ENCODE measurements at places on chromosomes 5 and 9. TPM values are rescaled to one million over a fixed set of nuclear protein-coding genes. Genes with fewer than 3 reads are reported as not detected.
A peak's percentile ranks its signal among the peaks of the same experiment; 100 is the strongest.

GRCh38 chr5:11396917-11397316, 507.3 kb downstream of the CTNND2 start:
- no peaks in the 10 kb centered on the region for H3K4me1 ChIP-seq
- H3K36me3 ChIP-seq = no peaks in the 10 kb centered on the region
- H3K27ac ChIP-seq = no peak overlapping the region
- H3K4me3 ChIP-seq = no peak overlapping the region
- DNase-seq = no peak

DNA sequence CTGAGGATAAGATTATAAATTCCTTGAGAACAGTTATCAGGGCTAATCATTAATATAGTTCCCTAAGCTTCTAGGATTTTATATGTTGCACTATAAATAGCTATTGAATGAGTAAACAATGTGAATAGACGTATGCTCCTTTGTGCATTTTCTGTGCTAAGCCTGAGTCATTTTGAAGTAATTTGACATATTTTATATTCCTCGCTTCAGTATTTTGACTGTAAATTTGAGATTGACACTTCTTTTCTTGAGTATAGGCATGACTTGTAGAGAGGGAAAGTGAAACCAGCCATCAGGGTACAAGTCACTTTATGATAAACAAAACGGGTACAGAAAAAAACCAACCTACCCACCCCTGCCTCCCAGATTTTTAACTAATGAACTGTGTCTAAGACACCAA, 367.7 kb upstream of the PRR16 start:
- H3K4me3 ChIP-seq = no peak overlapping the region
- no peak overlapping the region for H3K27ac ChIP-seq
- H3K36me3 ChIP-seq = no peaks in the 10 kb centered on the region
- DNase-seq = no peak

DNA sequence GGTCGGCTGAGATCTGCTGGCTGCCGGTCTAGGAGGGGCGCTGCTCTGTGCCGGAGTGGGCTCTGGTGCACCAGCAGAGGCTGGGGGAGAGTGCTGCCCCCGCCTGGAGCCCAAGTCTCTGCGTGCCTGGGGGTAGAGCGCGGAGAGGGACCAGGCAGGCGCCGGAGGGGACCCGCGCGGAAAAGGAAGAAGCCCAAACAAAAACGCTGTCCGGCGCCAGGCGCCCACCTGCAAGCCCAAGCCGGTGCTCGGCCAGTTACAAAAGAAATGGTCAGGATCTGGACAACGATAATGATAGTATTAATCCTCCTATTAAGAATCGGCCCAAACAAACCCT, 571 bp upstream of the S1PR3 start:
- no peak overlapping the region for H3K4me3 ChIP-seq
- DNase-seq = no peak
- H3K4me1 ChIP-seq = peaks cover 19% of the 10 kb centered on the region

ADAMTSL1 gene
- not detected for total RNA-seq

GRCh38 chr5:8176101-8176693, 307.2 kb downstream of the MTRR start:
- H3K27ac ChIP-seq = no peak overlapping the region

TUBB4B gene
- total RNA-seq = 80.4 TPM

TOR2A gene
- 21.9 TPM for total RNA-seq

GABRA6 gene
- not detected for total RNA-seq

GRCh38 chr9:136365775-136366222, 2.3 kb upstream of the DNLZ start:
- H3K27ac ChIP-seq = no peak overlapping the region
- H3K4me1 ChIP-seq = peaks cover 5% of the 10 kb centered on the region
- H3K27me3 ChIP-seq = no peaks in the 10 kb centered on the region
- no peak for DNase-seq

DNA sequence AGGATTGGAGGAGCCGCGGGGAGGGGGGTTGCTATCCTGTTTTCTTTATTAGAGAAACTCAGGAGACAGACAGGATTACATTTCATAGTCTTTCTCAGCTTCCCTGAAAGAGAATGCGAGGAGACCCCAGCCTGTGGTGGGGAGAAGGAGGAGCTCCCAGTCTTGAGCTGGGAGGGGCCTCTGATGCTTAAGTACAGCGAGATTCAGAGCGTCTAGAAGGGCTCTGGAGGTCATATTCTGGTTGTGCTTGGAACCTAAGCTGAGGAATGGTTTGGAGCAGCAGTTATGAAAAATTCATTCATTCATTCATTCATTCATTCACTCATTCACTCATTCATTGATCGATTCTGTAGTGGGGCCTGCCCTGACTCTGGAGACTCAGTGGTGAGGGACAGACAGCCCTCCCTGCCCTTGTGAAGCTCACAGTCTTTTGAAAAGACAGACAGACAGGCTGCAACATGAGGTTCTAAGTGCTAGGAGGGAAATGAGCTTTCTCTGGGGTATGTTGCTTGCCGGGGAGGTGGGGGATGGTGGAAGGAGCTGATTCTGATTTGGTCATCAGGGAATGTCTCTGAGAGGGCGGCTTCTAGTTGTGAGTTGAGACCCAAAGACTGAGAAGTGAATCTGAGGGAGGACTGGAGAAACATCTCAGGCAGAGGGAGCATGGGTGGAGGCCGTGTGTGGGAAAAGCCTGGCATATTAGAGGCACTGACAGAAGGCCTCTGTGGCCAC, 2.5 kb upstream of the SPRY4 start:
- peaks cover 18% of the 10 kb centered on the region for H3K27me3 ChIP-seq
- no peaks in the 10 kb centered on the region for H3K36me3 ChIP-seq
- no peak overlapping the region for H3K27ac ChIP-seq
- no peak overlapping the region for H3K4me3 ChIP-seq

DNA sequence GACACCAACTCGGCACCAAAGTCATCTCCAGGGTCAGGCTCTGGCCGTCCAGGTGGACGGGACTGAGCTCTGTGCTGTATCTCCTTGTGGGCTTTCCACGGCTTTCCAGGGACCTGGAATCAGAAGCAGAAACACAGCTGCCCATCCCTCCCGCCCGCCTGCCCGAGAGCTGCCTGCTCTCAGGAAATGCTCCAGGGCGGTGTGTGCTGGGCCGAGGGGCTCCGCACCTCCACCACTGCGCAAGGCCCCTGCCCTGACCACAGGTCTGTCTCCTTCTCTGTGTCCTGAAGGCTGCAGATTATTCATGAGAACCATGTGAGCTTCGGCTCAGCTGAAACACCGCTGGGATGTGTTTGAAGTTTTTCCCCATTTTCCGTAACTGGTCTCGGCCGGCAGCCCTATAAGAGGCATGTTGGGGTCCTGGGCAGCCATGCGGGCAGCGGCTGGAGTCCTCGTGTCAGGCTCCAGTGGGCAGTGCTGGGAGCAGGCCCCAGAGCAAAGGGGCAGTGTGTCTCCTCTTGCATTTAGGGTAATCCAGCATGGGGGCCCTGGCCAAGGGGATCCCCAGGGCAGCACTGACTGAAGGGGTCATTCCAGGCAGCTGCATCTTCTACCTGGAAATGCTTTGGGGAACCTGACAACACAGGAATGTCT, 22.8 kb downstream of the NKD2 start:
- H3K27ac ChIP-seq = no peak overlapping the region
- H3K27me3 ChIP-seq = no peaks in the 10 kb centered on the region
- DNase-seq = no peak
- no peak overlapping the region for H3K4me3 ChIP-seq
- no peaks in the 10 kb centered on the region for H3K4me1 ChIP-seq

DNA sequence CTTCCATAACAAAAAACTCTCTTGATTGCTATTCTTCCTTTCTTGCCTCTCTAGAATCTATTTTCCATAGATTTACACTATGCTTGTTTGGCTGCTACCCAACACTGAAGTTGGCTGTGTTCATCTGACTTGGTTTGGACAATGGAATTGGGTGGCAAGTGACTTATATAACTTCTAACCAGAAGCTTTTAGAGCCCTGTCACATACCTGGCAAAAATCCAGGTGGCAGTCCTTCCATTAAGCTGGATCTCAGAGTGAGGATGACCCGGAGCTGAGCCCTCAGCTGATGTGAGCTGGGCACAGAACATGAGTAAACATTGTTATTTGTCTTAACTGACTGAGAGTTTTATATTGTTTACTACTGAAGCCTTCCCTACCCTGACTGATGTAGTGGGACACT, 225.7 kb downstream of the TLR4 start:
- H3K27ac ChIP-seq = no peak overlapping the region
- no peaks in the 10 kb centered on the region for H3K36me3 ChIP-seq
- H3K27me3 ChIP-seq = no peaks in the 10 kb centered on the region
- DNase-seq = no peak
- H3K4me3 ChIP-seq = no peak overlapping the region

SH3RF2 gene
- not detected for total RNA-seq

GRCh38 chr5:145984072-145984471, 47.7 kb downstream of the SH3RF2 start:
- DNase-seq = no peak
- no peaks in the 10 kb centered on the region for H3K4me1 ChIP-seq
- no peak overlapping the region for H3K4me3 ChIP-seq
- no peaks in the 10 kb centered on the region for H3K36me3 ChIP-seq

SLC46A2 gene
- total RNA-seq = not detected

ARSI gene
- not detected for total RNA-seq

IFNE gene
- total RNA-seq = not detected

DNA sequence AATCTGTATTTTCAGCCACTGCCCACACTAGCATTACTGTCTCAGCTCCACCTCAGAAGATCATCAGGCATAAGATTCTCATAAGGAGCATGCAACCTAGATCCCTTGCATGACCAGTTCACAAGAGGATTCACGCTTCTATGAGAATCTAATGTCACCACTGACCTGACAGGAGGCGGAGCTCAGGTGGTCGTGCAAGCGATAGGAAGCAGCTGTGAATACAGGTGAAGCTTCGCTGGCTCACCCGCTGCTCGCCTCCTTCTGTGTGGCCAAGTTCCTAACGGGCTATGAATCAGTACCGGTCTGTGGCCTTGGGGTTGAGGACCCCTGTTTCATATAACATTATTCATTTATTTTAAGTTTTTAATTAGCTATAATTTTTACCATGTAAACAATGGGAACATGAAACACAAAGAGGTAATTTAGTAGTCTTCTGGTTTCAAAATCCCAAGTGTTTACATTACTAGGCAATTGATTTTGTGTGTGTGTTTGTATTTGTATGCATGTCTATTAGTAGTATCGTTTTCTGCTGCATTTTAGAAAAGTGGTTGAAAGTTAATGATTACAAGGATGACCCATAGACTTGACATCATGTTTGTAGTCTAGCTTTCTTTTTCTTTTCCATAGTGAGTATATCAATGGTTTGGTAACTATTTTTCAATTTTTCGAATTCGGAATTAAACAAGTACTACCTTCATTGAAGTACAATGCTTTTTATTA, 159.4 kb downstream of the TENT4A start:
- H3K36me3 ChIP-seq = no peaks in the 10 kb centered on the region
- no peak for DNase-seq
- peaks cover 5% of the 10 kb centered on the region for H3K4me1 ChIP-seq
- H3K27me3 ChIP-seq = no peaks in the 10 kb centered on the region
- H3K4me3 ChIP-seq = no peak overlapping the region
- H3K27ac ChIP-seq = no peak overlapping the region

DNA sequence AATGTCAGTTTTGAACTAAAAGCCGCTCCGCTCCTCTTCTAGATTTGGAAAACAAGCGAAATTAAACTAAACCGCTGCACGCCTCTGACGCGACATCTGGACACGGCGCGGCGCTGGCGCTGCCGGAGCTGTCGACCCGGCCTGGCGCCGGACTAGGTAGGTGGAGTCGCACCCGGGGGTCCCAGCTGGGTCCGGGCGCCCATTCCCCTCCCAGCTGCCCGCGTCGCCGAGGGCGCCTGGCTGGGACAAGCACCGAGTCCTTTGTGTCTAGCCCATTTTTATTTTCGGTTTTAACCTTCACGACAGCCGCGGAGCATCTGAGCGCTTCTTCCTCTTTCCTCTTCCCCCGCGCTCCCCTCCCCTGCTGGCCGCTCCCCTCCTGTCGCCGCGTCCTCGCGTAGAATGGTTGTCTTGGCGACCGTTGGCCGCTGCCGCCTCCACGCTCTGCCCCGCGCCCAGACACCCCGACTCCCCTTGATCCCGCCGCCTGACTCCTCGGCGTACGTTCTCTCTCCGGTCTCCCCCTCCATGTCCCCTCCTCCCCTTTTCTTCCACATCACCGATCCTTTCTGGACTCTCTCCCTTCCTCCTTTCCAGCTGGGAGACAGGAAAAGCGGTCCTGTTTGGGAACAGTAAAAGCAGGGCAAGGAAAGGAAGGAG, 545 bp downstream of the CDKN2B-AS1 start:
- DNase-seq = peak; percentile 72
- peak overlapping the region; percentile 37 for H3K27ac ChIP-seq
- H3K4me1 ChIP-seq = peaks cover 8% of the 10 kb centered on the region
- no peaks in the 10 kb centered on the region for H3K36me3 ChIP-seq

DNA sequence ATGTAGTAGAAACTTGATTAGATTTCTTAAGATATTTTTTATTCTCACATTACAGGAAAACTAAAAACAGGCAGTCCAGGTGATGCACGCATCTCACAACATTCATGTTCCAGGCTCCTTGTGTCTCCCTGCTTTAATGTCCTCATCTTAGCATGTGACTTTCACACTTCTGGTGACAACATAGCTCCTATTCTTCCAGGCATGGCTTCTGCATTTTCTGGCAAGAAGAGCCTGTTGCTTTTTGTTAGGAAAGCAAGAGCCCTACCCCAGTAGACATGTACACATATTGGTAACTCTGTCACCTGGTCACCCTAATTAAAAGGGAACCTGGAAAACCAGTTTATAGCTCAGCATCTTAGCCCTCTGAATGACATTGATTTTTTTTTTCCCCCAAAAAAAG, 92.5 kb downstream of the PPIC start:
- H3K4me1 ChIP-seq = no peaks in the 10 kb centered on the region
- no peak overlapping the region for H3K4me3 ChIP-seq
- H3K36me3 ChIP-seq = no peaks in the 10 kb centered on the region
- H3K27ac ChIP-seq = no peak overlapping the region

DNA sequence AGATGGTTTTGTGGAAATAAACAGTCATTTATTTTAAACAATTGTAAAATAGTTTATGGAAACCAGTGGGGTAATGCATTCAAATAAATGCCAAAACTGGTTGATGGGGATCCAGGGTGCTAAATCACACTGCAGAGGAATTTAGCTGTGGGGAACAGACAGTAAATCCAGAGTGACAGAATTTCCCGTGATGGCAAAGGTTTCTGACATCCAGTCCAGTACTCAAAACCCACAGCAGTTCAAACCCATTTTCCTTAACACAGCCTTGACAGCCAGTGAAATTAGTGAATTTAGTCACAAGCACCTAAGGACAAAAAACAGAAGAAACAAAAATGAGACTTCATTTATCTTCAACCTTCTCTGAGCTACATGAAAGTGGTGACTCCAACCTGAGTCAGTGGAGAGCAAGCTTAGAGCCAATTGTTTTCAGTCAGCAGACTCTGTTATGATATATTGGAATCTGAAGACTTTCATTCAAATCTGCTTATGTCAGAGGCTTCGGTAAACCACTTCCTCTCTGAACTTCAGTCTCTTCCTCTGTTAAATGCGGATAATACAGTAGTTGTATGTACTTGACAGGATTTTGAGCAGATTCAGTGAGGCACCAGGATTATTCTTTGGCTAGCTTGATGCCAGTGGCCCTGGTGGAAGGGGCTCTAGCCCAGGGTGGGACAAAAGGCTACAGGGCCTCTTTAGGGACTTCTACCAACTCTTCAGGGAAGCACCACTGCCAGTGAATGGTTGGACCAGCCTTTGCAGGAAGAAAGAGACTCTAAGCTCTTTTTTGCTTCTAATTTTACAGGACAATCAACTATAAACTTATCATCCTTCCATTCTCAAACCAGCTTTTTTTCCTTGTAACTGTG, 185.3 kb downstream of the MAPKAP1 start:
- no peaks in the 10 kb centered on the region for H3K36me3 ChIP-seq
- H3K4me3 ChIP-seq = no peak overlapping the region
- H3K27me3 ChIP-seq = no peaks in the 10 kb centered on the region
- DNase-seq = no peak
- peaks cover 8% of the 10 kb centered on the region for H3K4me1 ChIP-seq

All from naive thymus-derived CD4-positive, alpha-beta T cell (primary cell).